ENCODE measurements at places on chromosomes 2 and 18. TPM values are rescaled to one million over a fixed set of nuclear protein-coding genes. Genes with fewer than 3 reads are reported as not detected.

Gene VWC2L
- total RNA-seq: not detected

Gene WDR7
- 14.8 TPM for total RNA-seq

Gene CRYBA2
- total RNA-seq: not detected

Gene GAL3ST2
- total RNA-seq: 0.25 TPM

Gene ABCG5
- not detected for total RNA-seq

Gene IL1A
- 3.9 TPM for total RNA-seq

Gene FMNL2
- 0.93 TPM for total RNA-seq

Gene RAPGEF4
- not detected for total RNA-seq

Gene ATP8B1
- 0.15 TPM for total RNA-seq

Gene EML6
- total RNA-seq: 0.89 TPM

Gene POLR1A
- 64.7 TPM for total RNA-seq

Gene SP9
- not detected for total RNA-seq

Gene COLEC12
- not detected for total RNA-seq

Gene RNF125
- total RNA-seq: 24.3 TPM

Gene MRPL53
- 116 TPM for total RNA-seq

All from activated CD8-positive, alpha-beta memory T cell treated with anti-CD3 and anti-CD28 coated beads for 36 hours (primary cell).